ENCODE measurements at places on chromosomes 2 and 18.

DNA sequence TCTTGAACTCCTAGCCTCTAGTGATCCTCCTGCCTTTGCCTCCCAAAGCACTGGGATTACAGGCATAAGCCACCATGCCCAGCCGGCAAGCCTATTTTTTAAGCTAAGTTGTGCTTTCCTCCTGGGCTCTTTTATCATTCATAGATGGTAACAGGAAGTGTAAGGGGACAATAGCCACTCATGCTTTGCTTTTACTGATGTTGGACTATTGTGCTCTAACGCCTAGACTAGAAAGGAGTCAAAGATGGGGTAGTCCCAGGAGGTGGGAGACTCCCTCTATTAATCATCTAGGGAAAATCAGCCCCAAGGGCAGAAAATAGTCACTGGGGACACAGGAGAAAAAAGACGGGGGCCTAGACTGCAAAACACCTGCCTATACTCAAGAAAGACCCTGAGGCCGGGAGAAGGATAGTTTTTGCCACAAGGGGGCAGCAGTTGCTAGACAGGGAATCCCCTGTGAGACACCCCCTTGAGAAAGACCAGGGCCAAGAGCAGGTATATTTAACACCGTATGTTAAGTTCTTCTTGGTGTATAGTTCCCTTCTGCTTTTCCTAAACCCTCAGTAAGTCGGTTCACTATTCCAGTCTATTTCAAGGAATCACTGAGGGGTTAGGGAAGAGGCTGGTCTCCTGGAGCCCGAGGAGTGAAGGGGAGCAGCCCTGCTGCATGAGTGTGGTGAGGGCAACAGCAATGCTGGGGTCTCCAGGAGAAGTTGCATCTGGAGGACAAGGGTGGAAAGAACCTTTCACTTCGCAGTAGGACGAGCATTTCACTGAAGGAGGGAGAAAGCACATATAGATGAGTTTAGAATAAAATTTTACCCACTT lies 2.1 kb upstream of the CXCR1 start:
- peak; percentile 51 for DNase-seq

GRCh38 chr2:183950673-183951072 lies 647.7 kb upstream of the ZNF804A start:
- DNase-seq, result peak; percentile 11

DNA sequence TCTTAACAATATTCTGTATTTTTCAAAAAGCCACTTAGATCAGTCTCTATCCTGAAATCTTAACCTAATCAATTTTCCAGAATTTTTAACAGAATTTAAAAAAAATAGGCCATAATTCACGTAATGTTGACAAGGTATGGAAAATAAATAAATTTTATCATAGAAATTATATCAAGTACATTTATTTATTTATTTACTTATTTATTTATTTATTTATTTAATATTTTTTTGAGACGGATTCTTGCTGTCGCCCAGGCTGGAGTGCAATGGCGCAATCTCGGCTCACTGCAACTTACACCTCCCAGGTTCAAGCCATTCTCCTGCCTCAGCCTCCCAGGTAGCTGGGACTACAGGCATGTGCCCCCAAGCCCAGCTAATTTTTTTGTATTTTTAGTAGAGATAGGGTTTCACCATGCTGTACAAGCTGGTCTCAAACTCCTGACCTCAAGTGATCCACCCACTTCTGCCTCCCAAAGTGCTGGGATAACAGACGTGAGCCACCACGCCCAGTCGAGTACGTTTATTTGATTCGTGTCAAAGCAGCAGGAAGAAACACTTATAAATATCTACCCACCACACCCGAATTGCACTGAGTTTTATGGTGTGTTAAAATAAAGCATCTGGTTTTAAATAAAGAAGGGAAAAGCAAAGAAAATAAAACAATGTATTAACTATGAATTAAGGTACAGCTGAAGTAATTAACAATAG lies 60.1 kb downstream of the DSC3 start:
- no peak for DNase-seq

- no peak for DNase-seq
Observed at GRCh38 chr2:237482485-237482884, 4.6 kb upstream of the MLPH start.

GRCh38 chr2:239236808-239237205 lies 164.0 kb downstream of the HDAC4 start:
- DNase-seq, result no peak

DNA sequence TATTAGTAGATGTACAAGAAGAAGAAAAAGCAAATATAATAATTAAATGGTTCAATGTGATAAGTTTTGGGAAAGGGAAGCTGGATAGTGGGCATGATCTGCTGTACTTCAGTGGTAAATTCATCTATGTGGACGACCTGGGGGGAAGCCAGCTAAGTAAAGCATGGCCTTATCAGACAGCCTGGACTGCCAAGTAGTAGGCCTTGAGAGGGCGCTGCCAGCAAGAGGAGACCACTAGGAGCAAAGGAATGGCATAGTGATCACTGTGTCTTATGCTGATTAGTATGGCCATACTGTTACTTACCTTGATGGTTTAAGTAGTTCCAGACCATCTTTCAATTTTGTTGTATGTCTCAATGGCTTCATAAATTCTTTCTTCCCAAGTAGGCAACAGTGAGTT lies 287.6 kb downstream of the SETBP1 start:
- DNase-seq, result no peak

- no peak for DNase-seq
Observed at GRCh38 chr2:233436691-233437438, 82.6 kb downstream of the DGKD start.

GRCh38 chr2:11057031-11057430 lies 98.2 kb upstream of the SLC66A3 start:
- no peak for DNase-seq

- no peak for DNase-seq
Observed at GRCh38 chr2:152376385-152376784, 41.4 kb downstream of the FMNL2 start.

DNA sequence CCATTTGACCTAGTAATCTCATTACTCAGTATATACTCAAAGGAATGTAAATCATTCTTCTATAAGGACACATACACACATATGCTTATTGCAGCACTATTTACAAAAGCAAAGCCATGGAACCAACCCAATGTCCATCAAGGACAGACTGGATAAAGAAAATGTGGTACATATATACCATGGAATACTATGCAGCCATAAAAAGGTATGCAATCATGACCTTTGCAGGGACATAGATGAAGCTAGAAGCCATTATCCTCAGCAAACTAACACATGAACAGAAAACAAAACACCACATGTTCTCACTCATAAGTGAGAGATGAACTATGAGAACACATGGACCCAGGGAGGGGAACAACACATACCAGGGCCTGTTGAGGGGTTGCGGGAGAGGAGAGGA lies 214.5 kb downstream of the NBAS start:
- DNase-seq, result no peak

DNA sequence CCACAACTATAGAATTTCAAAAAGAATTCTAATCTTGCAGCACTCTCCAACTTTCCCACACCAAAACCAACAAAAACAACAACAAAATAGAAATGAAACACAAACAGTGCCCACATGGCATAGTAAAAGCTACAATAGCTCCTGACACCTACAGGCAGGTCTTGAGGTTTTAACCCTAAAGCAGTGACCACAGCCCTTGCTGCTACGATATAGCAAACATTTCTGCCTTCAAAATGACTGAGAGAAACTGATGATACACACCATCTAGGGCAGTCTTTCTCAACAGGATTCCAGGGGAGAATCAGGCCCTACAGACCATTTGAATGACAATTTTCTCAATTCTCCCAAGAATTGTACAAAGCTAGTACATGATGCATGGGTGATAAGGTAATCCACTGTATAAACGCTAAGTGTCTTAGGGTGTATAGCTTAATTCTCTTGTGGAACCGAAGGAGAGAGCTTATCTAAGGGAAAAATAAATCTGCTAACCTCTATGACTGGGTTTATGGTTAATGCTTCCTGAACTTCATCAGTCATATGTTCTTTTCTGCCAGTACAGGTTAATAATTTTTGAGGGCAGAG lies 46.5 kb downstream of the TRAK2 start:
- DNase-seq, result no peak

DNA sequence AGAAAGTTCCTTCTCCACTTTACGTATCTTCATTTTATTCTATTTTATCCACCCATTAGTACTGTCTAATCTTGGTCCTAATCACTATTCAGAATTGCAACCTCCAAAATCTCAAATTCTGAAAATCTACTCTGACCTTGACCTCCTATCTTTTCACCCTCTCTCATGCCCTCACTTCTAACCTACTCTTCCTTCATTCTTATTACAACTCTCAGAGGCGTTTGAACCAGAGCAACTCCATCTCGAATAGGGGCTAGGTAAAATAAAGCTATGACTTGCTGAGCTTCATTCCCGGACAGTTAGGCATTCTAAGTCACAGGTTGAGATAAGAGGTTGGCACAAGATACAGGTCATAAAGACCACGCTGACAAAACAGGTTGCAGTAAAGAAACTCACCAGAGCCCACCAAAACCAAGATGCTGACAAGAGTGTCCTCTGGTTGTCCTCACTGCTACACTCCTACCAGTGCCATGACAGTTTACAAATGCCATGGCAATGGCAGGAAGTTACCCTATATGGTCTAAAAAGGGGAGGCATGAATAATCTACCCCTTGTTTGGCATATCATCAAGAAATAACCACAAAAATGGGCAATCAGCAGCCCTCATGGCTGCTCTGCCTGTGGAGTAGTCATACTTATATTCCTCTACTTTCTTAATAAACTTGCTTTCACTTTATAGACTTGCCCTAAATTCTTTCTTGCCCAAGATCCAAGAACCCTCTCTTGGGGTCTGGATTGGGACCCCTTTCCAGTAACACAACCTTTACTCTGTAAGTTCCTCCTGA lies 11.4 kb downstream of the CCDC88A start:
- DNase-seq, result peak; percentile 77

DNA sequence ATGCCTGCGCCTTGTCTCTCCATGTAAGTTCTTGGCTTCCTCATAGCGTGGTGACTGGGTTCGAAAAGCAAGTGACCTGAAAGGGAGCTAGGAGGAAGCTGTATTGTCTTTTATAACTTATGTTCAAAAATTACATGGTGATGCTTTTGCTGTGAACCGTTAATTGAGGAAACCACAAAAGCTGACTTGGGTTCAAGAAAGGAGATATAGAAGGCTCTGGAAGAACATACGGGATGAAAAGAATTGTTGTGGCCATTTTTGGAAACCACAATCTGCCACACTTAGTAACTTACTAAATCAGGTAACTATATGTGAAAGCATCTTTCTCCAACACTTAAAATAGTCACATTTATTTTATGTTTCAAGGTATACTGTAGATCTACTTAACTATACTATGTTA lies 177.0 kb upstream of the RBMS1 start:
- DNase-seq, result no peak

- no peak for DNase-seq
Observed at GRCh38 chr2:174438146-174438886, 42.8 kb downstream of the SCRN3 start.

DNA sequence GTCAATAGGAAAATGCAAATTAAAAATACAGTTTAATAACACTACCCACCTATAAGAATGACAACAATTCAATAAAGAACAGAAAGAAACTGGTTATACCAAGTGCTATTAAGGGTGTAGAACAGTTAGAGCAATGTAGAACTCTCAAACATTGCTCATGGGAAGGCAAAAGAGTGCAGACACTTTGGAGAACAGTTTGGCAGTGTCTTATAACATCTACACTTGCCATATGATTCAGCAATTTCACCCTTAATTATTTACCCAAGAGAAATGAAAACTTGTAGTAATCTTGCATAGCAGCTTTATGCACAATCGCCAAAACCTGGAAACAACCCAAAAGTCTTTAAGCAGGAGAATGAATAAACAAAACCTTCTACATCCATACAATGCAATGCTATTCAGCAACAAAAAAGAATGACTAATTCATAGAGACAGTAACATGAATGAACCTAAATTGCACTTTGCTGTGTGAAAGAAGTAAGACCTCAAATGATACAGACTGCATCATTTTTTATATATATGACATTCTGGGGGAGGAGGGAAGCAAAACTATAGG lies 455.2 kb downstream of the THSD7B start:
- DNase-seq, result peak; percentile 61

DNA sequence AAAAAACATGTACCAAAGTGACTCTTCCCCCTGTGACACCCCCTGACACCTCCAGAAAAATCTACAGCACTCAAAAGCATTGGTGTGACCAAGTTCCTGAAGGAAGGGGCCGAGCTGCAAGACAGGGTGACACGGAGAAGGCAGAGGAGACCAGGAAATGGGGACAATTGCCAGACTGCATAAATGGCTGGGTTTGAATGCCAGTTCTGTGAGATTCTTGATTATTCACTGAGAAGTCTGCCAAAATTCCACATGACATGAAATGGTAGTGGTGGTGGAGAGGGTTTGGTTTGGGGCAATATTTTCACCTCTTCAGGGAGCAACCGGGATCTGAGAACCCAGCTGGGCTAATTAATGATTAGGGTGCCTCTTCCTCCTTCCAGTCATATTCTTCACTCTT lies 178.5 kb downstream of the ARL4C start:
- no peak for DNase-seq

DNA sequence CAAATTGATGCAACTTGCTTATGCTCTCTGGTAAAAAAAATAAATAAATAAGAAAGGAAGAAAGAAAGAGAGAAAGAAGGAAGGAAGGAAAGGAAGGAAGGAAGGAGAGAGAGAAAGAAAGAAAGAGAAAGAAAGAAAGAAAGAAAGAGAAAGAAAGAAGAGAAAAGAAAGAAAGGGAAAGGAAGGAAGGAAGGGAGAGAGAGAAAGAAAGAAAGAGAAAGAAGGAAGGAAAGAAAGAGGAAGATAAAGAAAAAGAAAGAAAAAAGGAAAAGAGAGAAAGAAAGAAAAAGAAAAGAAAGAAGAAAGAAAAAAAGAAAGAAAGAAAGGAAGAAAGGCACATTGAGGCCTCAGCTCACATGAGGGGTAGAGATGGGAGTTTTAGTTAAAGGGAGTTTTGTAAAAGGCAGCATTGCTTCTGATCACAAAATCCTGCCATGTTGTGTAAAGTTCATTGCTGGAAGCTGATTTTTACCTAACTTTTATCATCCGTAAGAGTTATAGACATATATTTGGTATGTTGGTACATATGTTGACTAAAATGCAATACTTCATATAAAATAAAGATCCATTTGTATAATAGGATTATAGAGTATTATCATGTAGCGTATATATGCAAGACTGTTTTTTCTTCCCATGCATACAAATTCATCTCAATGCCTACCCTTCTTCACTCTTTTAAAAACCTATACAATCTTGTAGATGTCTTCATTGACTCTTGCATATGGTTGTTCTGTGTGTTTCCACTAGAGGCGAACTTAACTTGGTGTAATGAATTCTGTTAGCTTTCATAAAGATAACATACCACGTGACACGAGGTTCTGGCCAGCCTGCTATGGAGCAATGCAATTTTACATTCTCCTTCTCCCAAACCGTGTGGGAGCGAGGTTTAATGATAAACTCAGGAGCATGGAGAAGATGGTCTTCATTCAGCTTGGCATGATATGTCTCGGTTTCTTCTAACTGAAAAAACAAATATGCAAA lies 32.8 kb downstream of the MYOM1 start:
- DNase-seq, result no peak

All from EL (cell line).